ENCODE measurements at places on chromosomes 4 and X.
A peak's percentile ranks its signal among the peaks of the same experiment; 100 is the strongest.

DNA sequence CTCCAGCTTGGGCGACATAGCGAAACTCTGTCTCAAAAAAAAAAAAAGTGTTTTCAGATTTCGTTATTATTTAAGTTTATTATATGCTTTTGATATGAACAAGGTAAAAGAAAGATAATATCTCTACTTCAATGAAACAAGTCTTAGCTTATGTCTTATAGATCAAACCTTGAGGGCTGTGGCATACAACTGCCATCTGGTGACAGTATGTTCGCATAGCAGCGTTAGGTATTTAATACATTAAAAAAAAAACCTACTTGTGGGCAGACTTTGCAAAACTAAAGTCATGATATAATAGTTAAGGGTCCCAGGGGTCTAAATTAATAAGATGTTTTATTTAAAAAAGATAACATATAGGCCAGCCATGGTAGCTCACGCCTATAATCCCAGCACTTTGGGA, 161.2 kb upstream of the AMOT start:
- DNase-seq, result peak; percentile 11

DNA sequence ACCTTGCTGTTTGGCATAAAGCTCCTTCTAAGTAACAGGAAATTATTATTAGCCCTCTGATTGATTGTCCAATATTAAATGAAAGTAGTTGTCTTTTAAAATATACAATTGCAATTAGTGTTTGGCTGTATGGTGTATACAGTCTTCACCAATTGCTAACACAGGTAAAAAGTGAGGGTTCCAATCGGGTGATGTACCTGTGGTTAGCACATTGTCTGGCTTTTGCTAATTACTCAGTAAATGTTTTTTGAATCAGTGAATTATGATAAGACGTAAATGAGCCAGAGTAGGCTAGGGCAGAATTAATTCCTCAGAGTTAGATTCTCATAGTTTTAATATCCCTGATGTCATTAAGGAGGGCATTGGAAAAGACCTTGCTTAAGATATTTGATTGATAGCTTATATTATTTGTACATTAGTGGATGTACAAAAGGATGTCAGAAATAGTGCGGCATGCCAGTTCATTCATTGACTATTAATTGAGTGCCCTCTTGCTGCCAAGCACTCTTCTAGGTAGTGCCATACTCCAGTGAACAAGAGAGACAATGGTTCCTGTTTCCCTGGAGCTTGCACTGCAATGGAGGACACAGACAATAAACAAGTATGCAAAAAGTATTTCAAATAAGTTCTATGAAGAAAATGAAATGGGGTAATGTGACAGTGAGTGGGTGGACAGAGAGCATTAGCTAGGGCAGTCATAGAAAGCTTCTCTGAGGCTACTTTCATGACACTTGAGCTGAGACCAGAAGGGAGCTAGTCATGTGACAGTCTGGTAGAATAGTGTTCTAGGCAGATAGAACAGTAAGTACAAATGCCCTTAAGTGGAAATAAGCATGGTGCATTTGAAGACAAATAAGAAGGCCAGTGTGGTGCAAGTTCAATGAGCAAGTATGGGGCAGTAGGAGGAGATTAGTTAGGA, 205.9 kb upstream of the CASK start:
- no peak for DNase-seq

- DNase-seq, result no peak
These were observed 92.0 kb downstream of the IRF2 start for GRCh38 chr4:184382189-184382846.

DNA sequence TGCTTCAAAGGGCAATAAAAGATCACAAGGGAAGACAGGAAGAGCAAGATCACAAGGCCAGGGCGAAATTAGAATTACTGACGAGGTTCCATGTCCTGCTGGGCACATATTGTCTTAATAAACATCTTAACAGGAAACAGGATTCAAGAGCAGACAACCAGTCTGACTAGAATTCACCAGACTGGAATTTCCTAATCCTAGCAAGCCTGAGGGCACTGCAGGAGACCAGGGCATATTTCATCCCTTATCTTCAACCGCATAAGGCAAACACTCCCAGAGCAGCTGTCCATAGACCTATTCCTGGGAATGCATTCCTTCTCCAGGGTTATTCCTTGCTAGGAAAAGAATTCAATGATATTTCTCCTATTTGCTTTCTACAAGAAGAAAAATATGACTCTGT, 12.4 kb upstream of the TDO2 start:
- DNase-seq, result peak; percentile 19

DNA sequence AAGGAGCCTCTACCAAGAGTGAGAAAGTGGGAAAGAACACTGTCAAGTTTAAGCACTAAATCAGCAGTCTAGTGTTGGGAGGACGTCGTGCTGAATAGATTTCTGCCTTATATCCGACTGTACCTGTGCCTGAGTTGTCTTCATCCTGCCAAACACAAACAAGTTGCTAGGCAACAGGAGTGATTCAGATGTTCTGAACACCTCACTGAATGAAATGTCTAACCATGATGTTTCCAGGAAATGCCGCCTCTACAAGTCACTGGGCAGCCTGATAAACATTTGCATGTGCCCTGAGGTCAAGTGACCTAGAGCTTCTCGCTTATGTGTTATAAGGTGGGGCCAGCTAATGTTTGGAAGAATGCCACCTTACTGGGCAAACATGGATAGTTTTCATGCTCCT, 37.9 kb downstream of the SGMS2 start:
- DNase-seq, result peak; percentile 72

- no peak for DNase-seq
These were observed 8.4 kb upstream of the FHDC1 start for GRCh38 chr4:152927737-152928136.

- peak; percentile 1 for DNase-seq
These were observed 577 bp upstream of the GLRA2 start for GRCh38 chrX:14528629-14529289.

DNA sequence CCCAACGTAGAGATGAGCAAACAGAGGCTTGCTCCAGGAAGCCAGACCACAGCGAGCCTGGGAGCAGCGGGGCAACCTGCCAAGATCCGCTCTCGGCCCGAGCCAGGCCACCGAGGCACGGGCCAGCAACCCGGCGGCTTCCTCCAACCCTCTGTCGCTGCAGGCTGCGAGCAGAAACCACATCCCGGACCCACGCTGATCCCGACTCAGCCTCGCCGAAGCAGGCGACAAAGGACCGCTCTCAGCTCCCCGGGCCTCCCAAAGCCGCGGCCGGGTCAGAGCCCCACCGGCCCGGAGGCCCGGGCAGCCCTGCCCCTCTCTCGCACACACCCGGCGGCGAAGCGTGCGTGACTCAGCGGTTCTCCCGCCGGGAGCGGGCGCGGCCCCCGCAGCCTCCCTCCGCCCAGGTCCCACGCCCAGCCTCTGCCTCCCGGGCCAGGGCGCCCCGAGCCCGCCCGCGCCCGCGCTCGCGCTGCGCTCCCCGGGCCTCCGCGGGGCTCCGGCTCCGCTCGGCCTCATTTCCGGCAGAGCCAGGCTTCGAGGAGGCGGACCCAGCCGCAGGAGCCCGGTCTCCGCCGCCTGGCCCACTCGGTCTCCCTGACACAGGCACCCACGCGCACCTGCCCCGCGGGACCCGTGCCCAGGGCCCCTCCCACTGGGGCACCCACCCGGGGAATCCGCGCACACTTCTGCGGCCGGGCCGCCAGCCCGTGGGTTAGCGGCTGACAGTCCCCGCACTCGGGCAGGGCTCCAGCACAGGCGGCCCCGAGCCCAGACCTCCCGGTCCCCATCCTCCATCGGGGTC, 1.7 kb downstream of the PPP2R2C start:
- DNase-seq, result no peak

DNA sequence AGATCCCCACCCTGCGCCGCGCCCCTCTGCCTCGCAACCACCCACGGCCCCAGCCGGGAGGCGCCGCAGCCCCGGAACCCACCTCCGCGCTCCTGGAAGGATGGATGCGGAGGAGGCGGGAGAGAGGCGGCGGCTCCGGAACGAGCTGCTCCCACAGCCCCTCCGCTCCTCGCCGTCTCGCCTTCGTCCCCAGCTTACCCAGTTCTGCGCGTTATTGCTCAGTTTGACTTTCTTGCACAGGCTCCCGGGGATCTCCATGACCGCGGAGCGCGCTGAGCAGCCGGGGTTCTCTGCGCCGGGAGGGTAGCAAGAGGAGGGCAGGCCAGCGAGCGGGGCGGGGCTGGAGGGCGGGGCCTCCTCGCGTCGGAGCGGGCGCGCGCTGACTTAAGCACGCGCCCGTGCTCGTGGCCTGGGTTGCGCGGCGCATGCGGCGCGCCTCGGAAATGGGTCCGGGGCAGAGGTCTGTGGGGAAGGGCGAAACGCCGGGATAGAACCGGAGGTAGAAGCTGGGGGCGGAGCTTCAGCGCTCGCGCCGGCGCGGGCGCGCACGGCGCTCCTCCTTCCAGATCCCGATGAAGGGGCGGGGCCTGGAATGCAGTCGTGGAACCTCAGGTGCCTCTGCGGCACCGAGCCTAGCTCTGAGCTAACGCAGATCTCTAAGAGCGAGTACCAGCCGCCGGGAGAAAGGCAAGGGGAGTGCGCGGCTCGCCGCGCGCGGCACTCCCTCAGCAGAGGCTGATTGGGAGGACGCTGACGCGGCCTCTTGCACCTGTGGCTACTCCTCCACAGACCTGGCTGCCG, at the start of gene PAPSS1:
Gene PAPSS1 (minus strand): TSS at position 313 of the 801 bp plus-strand sequence. CDS start 55 bp downstream, at position 258.
- peak; percentile 94 for DNase-seq

GRCh38 chr4:93086356-93086755, 742.2 kb upstream of the ATOH1 start:
- DNase-seq, result no peak

- DNase-seq, result peak; percentile 26
These were observed 6.0 kb downstream of the FRG2 start for GRCh38 chr4:190020790-190021717.

DNA sequence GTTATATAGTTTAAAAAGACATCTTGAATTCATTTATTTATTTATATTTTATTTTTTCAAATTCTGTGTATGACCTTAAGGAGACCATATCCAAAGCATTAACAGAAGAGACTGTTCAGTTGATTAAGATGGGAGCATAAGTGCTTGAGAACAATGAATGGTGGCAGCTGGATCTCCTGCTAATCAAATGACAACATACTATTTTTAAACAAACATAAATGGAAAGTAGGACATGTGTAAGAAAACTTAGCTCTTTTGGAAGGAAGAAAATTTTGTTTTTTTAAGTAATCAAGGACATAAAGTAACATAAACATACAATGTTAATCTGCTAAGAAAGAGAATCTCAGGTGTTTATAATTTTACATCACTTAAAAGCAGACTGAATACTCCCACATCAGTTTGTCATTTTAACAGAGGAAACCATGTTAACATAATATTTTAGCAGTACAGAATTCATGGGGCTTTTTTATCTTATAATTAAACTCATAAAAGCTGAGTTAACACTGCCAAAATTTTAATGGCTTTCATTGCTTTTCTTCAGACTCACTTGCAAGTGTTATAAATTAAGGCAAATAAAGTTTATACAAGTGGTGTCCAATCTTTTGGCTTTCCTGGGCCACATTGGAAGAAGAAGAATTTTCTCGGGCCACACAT, 95.1 kb downstream of the MAD2L1 start:
- DNase-seq, result no peak

DNA sequence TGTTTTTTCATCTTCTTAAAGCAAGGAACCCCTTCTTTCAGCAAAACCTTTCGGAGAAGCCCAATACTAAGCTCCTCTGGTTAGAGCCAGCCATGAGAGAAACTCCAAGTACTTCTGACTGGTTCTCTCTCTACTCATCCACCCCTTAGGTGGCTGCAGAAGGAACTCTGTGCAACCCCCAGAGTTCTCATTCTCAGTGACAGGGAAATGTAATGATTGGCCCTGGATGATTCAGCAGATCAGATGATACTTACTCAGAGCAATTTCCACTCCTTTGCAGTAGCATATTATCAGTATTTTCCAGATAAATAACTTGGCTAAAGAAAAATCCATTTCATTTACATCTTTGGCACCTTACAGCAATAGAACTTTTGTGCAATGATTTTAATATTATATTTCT, 3.2 kb downstream of the SPP1 start:
- no peak for DNase-seq

- DNase-seq, result no peak
These were observed 1973.0 kb upstream of the AGA start for GRCh38 chr4:179415037-179415846.

GRCh38 chr4:73608689-73609594, 11.3 kb downstream of the RASSF6 start:
- no peak for DNase-seq

DNA sequence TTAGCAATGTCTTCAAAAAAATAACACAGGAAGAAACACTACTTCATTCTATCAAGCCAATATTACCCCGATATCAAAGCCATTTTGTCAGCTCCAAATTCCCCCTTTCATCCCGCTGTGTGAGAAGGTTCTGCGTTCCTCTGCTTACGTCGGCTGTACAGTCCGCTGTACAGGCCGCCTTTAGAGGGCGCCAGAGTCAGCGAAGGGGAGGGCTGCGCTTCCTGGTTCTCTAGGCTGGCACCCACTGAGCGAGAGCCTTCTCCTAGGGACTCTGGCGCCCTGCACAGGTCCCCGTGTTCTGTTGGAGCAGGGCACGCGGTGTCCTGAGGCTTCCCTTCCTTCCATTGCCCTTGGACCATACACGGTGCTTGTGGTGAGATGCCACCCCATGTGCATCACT, 25.3 kb upstream of the CT45A1 start:
- DNase-seq, result no peak

DNA sequence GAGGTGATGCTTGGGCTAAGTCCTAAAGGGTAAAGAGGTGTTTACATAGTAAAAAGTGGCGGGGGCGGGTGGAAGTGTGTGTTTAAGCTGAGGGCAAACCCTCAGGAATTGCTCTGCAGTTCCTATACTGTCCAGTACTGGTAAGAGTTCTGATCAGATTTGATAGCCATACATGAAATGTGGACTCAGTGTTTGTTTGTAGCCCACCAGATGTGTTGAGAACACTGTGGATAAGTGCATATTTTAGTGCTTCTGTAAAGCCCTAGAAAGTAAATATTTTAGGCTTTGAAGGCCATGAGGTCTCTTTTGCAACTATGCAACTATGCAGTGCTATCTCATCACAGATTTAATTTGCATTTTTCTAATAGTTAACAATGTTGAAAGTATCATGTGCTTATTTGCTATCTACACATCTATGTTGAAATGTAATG, 80.7 kb upstream of the EOLA2 start:
- no peak for DNase-seq

DNA sequence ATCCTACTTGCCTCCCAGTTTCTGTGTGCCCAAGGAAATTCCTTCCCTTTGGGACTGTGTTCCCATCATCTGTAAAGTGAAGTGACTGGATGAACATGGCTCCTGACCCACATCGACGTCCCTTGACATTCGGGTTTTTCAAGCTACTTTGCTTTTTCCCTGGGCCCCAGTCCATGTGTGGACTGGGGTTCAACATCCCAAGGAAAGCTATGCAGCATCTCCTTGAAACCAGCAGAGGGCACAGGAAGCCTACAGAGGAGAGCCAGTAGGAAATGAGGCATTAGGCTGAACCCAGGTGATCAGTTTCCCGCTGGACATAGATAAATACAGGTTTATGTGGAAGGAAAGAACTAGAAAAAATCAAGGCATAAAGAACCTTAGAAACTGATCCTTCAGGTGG, 145.1 kb upstream of the ARHGEF9 start:
- no peak for DNase-seq

All from LNCaP clone FGC (cell line).